ENCODE measurements at places on chromosomes 7 and 10.

DNA sequence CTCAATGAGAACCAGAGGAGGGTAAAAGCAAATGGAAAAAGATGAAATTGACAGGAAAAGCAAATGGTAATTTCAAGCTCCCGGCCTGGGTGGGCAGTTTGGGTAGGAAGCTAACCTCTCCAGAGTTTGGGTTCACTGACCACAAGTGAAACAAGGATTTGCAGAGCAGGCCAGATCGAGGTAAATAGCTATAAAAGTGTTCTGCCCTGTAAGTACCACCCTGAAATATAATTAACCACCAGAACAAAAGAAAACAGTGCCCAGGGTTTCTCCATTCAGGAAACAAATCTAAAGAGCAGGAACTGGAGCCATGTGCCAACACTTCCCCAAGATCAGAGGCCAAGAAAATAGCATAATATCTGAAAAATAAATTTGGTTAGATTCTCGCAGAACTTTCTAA is 276.7 kb upstream of the MEOX2 start:
- H3K27me3 ChIP-seq = no peaks in the 10 kb centered on the region
- no peak overlapping the region for H3K4me3 ChIP-seq
- no peak for DNase-seq
- no peaks in the 10 kb centered on the region for H3K36me3 ChIP-seq
- H3K4me1 ChIP-seq = no peaks in the 10 kb centered on the region

DNA sequence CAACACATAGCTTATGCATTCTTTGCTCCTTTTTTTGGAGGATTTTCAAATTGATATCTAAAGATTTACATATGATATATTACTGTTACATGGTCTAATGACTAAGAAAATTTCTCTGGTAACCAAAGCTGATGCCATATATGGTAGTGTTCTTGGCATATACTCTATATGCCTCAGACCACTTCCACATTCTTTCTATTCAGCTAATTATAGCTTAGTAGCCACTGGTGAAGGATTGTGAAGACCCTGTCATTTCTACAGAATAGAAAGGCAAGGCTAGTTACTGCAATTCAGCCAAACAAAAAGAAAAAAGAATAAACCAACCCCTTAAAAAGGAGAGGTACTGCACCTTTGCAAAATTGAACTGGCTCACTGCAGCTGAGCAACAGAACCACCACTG is 3.7 kb downstream of the PURB start:
- H3K4me1 ChIP-seq = peaks cover 14% of the 10 kb centered on the region
- H3K4me3 ChIP-seq = peak overlapping the region; percentile 21
- no peaks in the 10 kb centered on the region for H3K36me3 ChIP-seq
- no peaks in the 10 kb centered on the region for H3K27me3 ChIP-seq
- no peak for DNase-seq
- H3K27ac ChIP-seq = no peak overlapping the region

DNA sequence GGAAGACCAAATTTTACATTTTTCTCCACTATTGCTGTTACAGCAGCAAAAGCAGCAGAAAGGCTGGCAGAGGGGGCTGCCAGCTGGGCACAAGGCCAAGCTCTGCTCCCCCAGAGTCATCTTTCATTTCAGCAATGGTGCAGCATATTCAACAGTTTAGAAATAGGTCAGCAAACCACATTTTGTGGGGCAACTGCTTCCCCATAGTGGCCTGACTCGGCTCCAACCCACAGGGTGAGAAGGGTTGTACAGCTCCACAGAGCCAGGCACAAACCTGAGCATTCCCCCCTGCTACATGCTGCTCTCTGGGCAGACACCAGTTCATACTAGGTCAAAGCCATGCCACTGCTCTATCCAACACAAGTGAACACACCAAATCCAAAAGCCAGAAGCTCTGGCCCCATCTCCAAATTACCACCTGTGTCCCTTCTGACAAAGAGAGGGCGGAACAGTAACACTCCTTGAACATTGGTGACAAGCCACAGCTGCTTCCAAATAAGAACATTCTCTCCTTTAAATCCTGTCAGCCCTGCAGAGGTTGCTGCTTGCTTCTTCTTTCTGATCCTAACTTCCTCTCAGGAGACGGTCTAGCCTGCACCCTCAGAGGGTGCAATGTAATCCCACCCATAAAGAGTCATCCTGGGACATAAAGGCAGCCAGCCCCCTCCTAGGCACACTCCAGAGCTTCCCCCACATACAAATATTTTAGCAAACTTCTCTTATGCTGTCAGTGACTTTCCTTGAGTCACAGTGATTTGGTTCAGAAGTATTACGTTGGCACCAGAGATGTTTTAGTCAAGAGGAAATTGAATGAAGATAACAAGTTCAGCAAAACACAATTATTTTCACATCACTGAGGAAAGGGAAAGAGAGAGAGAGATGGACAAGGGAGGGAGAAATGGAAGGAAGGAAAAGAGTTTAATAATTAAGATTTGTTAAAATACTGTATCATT is 39.0 kb upstream of the SLIT1 start:
- H3K36me3 ChIP-seq = no peaks in the 10 kb centered on the region
- no peak for DNase-seq
- H3K4me1 ChIP-seq = no peaks in the 10 kb centered on the region
- H3K27ac ChIP-seq = no peak overlapping the region
- H3K27me3 ChIP-seq = no peaks in the 10 kb centered on the region

GRCh38 chr10:120042705-120043104 is 150.2 kb downstream of the SEC23IP start:
- H3K27me3 ChIP-seq = no peaks in the 10 kb centered on the region
- no peak overlapping the region for H3K4me3 ChIP-seq
- H3K27ac ChIP-seq = no peak overlapping the region
- DNase-seq = no peak
- H3K36me3 ChIP-seq = no peaks in the 10 kb centered on the region

- no peak for DNase-seq
- no peak overlapping the region for H3K27ac ChIP-seq
- no peaks in the 10 kb centered on the region for H3K27me3 ChIP-seq
- H3K4me1 ChIP-seq = no peaks in the 10 kb centered on the region
- no peak overlapping the region for H3K4me3 ChIP-seq
Observed at GRCh38 chr10:73917566-73918305, 6.8 kb downstream of the PLAU start.

DNA sequence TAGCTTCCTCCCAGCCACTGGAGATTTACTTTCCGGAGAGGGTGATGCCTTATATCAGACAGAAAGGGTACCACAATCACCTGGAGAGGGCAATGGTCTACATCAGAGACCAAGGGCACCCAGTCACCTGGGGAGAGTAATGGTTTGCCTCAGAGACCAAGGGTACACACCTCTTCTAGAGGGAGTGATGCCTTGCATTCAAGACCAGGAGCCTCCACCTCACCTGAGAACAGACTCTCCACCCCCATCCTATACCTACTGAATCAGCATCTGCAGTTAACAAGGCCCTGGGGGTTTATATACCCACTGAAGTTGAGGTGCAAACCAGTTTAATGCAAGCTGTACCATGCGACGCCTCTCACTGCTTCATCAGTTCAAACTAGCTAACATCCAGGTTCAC is 270.2 kb upstream of the IGFBP3 start:
- no peaks in the 10 kb centered on the region for H3K27me3 ChIP-seq
- peaks cover 5% of the 10 kb centered on the region for H3K4me1 ChIP-seq
- DNase-seq = no peak
- no peak overlapping the region for H3K27ac ChIP-seq
- H3K36me3 ChIP-seq = no peaks in the 10 kb centered on the region

DNA sequence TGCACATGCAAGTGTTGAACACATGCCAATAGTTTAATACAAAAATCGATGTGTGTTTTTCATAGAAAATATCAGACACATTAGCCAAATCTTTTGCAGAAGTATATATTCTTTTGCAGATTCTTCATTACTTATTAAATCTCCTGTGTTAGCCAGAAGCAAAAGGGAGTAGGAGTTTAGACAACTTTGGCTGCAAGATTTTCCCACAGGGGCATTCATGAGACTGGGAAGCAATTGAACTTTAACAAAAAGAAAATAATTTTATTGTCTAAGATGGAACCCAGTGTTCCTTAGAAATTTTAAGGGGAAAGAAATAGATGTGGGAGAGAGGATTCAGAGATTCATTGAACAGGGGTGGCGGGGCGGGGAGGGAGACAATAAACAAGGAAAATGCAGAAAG is 1336.0 kb downstream of the GATA3 start:
- no peak for DNase-seq
- no peaks in the 10 kb centered on the region for H3K36me3 ChIP-seq
- H3K4me1 ChIP-seq = no peaks in the 10 kb centered on the region
- H3K27ac ChIP-seq = no peak overlapping the region

- H3K36me3 ChIP-seq = no peaks in the 10 kb centered on the region
- H3K4me1 ChIP-seq = no peaks in the 10 kb centered on the region
- no peaks in the 10 kb centered on the region for H3K27me3 ChIP-seq
Observed at GRCh38 chr10:114642729-114643128, 15.3 kb downstream of the ABLIM1 start.

- H3K36me3 ChIP-seq = no peaks in the 10 kb centered on the region
- no peaks in the 10 kb centered on the region for H3K4me1 ChIP-seq
- no peaks in the 10 kb centered on the region for H3K27me3 ChIP-seq
Observed at GRCh38 chr10:95567903-95568630, 6.9 kb upstream of the SORBS1 start.

GRCh38 chr10:91247360-91248111 is 27.1 kb downstream of the PCGF5 start:
- no peaks in the 10 kb centered on the region for H3K36me3 ChIP-seq
- no peak for DNase-seq

- no peaks in the 10 kb centered on the region for H3K36me3 ChIP-seq
- no peak overlapping the region for H3K27ac ChIP-seq
- no peaks in the 10 kb centered on the region for H3K27me3 ChIP-seq
Observed at GRCh38 chr10:13270877-13271551, 28.9 kb downstream of the PHYH start.

DNA sequence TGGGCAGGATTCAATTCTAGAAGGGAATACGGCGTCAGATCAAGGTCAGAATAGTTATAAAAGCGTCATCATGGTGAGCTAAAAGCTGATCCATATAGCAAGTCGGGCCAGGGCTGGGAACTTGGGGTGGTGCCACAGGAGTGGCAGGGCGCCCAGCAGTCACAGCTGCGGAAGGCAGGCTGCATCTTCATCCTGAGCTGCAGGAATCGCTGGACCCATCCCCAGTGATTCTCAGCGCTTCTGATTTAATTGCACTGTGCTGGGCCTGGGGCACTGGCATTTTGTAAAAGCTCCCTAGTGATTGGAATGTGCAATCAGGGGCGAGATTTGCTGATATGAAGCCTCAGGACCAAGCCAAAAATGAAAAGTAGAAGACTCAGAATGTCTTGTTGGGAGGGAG is 135.3 kb downstream of the CTTNBP2 start:
- no peaks in the 10 kb centered on the region for H3K27me3 ChIP-seq
- H3K4me3 ChIP-seq = no peak overlapping the region
- no peaks in the 10 kb centered on the region for H3K36me3 ChIP-seq
- no peak overlapping the region for H3K27ac ChIP-seq
- no peak for DNase-seq

DNA sequence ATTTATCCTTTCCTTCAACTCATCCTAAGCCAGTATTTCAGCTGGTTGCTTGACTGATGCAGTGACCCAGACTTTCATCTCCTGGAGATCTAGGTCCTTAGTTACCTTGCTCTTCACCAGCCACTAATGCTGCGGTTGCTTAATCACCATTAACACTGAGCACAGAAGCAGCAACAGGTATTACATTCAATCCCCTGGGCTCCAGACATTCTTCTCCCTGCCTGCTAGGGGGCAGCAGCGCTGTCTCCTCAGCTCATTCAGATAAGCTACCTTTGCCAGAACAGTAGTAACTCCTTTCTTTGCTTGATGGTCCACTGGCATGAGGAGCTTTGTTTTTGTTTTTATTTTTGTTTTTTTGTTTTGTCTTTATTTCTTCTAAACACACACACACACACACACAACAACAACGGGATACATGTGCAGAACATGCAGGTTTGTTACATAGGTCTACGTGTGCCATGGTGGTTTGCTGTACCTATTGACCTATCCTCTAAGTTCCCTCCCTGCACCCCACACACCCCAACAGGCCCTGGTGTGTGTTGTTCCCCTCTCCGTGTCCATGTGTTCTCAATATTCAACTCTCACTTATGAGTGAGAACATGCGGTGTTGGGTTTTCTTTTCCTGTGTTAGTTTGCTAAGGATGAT is 1043.2 kb upstream of the C7orf33 start:
- H3K4me3 ChIP-seq = no peak overlapping the region
- H3K4me1 ChIP-seq = no peaks in the 10 kb centered on the region
- no peak for DNase-seq
